IMR-90 (cell line): ENCODE measurements at places on chromosomes 6 and 20. TPM values are rescaled to one million over a fixed set of nuclear protein-coding genes. Genes with fewer than 3 reads are reported as not detected.

CNR1 gene
- total RNA-seq, result not detected in 2 replicates

TSPO2 gene
- total RNA-seq, result not detected in 2 replicates

DNA sequence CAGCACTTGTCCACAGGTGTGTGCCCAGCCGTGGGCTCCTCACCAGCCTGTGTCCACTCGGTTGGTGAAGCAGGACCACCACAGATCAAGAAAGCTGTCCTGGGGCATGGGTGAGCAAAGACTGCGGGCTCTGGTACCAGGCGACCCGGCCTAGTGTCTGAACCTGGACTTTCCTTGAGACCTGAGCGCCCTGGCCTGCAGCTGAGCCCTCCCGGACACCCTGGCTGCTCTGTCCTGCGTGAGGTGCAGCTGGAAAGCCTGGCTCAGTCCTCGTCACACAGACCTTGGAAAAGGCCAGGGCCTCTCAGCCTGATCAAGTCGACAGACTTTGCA is 201.2 kb upstream of the THBS2 start:
- DNase-seq, result no peak

DNA sequence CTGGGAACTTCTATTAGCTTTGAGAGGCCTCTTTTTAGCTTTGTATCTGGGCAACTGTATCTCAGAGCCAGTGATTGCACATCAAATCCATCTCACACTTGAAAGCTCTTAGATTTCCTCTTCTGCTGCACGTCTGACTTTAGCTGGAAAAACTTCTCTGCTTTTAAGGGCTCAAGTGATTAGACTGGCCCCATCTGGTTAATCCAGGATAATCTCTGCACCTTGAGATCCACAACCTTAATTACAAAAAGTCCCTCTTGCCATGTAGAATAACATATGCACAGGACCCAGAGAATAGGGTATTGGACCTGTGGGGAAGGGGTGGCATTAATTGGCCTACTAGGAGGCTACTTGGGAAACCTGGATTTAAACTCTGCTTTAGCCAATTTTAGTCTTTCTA is 24.2 kb downstream of the KLHL31 start:
- DNase-seq, result no peak

DNA sequence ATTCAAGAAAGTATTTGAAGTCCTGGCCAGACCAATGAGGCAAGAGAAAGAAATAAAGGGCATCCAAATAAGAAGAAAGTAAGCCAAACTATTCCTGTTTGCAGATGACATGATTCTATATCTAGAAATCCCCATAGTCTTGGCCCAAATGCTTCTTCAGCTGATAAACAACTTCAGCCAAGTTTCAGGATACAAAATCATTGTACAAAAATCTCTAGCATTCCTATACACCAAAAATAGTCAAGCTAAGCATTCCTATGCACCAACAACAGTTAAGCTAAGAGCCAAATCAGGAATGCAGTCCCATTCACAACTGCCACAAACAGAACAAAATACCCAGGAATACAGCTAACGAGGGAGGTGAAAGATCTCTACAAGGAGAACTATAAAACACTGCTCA is 60.1 kb upstream of the PHIP start:
- DNase-seq, result no peak

DNA sequence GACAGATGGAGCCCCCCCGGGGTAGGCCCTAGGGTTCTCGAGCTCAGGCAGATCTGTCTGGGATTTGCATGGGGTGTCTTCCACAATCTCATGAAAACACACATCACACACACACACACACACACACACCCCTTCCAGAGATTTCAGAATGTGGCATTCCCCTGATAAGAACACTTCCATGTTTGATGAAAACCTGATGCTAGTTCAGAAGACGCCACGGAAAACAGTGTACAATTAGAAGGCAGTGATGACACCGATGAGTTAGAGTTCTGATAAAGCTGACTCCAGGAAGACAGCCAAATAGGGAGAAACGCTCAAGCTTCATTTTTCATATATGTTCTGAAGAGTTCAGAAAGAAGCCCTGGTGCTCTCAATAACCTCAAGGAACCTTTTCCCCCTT is 438.7 kb upstream of the JARID2 start:
- no peak for DNase-seq

DNA sequence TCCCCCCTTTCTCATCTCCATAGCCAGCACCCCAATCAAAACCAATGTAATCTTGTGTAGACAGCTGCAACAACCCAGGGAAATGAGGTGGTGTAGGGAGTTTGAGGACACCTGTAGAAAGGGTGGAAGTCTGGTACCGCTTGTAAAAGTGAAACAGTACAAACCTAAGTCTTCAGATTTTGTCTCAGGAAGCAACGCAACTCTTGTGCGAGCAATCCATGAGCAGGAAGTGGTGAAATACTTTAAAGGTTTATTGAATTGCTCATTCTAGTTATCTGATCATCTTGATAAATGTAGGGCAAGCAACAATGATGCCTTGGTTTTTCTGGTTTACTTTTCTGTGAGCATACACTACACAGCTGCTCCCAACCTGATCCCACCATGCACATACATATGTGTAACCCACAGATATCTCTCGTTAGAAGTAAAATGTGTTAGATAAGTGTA is 71.1 kb upstream of the THEMIS start:
- DNase-seq, result peak; percentile 70
